Activated effector memory CD4-positive, alpha-beta T cell treated with Interleukin-2 at 50 U/mL for 16 hours (primary cell): ENCODE measurements at places on chromosomes 16 and 17.
A peak's percentile ranks its signal among the peaks of the same experiment; 100 is the strongest.

- no peak for DNase-seq
Measured at GRCh38 chr17:74631468-74632450, 8.2 kb upstream of the CD300E start.

DNA sequence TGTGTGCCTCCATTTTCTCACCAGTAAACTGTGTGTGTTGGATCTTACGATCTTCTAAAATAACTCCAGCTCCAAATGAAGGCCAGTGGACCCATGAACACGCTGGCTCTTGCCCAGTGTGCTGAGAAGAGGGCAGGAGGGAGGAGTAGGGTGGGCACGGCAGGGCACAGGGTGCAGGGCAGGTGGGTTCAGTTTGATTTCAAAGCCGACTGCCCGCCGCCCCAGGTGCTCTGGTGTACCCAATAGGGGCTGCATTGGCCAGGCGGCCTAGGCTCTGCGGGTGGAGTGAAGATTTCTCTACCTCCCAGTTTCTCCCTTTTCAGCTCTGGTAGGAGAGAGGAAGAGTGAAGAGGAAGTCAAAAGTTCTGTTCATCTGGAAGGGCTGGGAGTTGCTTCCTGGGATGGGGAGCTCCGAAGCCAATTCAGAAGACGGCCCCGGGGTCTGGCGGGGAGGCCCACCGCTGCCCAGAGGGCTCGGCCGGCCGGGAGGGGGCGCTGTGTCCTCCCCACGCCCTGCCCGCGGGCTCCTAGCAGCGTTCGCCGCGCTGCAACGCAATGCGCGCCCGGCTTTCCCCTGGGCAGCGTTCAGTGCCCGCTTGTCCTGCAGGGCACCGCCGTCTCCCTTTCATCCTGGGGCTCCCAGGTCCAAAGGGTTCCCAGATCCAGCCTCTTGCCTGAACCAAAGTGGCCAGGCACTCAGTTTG lies 1.1 kb upstream of the CRHR1 start:
- DNase-seq = peak; percentile 1

- no peak for DNase-seq
Measured at GRCh38 chr17:69093279-69093789, 32.6 kb upstream of the ABCA9 start.

GRCh38 chr16:83774066-83774465 lies 33.7 kb upstream of the HSBP1 start:
- no peak for DNase-seq

DNA sequence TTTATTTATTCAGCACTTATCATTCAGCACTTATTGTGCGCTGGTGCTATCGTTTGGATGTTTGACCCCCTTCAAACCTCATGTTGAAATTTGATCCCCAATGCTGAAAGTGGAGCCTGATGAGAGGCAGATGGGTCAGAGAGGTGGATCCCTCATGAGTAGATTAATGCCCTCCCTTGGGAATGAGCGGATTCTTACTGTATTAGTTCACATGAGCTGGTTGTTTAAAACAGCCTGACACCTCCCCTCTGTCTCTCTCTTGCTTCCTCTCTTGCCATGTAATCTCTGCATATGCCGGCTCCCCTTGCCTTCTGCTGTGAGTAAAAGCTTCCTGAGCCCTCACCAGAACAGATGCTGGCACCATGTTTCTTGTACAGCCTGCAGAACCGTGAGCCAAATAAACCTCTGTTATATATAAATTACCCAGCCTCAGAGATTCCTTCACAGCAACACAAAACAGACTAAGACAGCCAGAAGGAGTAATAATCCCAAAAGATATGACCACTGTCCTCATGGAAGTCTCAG lies 111.1 kb downstream of the CACNG3 start:
- no peak for DNase-seq

GRCh38 chr17:46063241-46063640 lies 64.2 kb downstream of the STH start:
- no peak for DNase-seq

- DNase-seq = no peak
Measured at GRCh38 chr17:1754430-1755112, 7.3 kb upstream of the SERPINF1 start.
